ENCODE measurements at places on chromosomes 2 and 18.

GRCh38 chr2:41989501-41990180, 58.2 kb upstream of the PKDCC start:
- DNase-seq, result no peak

DNA sequence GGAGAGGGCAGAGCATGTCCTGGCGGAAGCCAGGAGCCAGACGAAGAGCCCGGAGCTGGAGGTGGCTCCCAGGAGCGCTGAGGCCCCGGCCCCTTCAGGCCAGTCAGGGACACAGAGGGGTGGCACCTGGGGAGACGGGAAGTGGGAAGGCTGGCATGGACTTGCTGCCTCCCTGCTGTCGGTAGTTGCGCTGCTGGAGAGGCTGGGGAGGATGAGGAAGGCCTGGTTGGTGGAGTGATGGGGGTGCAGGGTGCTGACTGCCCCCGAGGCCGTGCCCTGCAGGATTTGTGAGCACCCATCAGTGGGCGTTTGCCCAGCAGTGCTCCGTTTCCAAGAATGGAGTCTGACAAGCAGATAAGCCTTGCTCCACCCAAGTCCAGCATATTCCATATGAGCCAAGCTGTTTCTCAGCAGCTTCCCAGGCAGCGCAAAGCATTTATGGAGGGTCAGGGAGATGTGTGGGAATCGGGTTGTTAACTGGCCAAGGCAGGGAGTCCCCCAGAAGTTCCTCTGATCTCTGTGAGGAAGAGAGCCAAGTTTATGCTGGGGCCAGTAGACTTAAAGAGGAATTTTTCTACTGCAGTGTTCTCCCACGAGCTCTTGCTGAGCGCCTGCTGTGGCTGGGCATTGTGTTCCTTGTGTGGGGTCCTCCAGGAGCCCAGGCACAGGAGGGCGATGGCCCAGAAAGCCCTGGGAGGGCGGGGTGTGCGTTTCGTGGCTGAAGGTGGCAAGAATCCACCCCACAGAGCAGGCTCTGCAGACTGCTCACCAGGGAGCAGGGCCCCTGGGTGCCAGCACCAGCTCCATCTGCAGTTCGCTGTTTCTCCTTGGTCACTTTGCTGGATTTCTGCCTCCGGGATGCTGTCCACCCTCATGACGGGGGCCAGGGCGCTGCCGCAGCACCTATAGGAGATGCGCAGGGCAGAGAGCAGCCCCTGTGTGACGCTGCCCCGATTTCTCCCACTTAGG, 250.2 kb downstream of the ALPK2 start:
- DNase-seq, result no peak

DNA sequence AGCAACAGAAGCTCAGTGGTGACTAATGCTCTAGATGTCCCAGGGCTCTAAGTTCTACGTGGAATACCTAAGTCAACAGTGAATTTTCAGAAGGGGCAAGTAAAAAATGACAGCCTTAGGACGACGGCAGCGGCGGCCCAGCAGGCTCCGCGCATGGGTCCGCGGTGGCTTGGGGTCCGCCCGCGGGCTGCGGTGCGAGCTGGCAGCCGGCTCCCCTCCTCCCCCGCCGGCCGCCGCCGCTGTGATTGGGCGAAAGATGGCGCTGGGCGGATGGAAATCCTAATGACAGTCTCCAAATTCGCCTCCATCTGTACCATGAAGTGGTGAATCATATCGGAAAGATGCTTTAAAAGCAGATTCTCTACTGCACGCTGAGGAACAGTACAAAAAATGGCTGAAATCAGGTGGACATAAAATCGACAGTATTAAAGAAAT, 74.7 kb downstream of the HNRNPLL start:
- DNase-seq, result peak; percentile 53

GRCh38 chr2:37615804-37616676, 55.4 kb downstream of the CDC42EP3 start:
- DNase-seq, result no peak

- no peak for DNase-seq
Observed at GRCh38 chr2:162233197-162233596, 10.0 kb downstream of the FAP start.

DNA sequence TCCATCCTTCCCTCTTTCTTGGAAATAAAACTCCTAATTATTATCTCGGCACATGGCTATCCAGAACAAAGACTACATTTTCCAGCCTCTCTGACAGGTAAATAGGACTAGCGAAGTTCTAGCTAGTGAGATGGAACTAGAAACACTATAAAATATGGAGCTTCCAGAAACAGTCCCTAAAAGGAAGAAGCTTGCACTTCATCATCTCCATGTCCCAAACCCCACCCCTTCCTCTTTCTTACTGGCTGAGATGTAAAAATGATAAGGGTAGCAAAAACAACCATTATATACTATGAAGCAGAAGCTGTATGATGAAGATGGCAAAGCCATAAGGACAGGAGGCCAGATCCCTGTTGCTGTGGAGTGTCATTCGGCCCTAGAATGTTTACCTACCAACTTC, 11.7 kb upstream of the ACTR2 start:
- DNase-seq, result no peak

- DNase-seq, result peak; percentile 65
Observed at GRCh38 chr2:100752628-100753333, 67.2 kb upstream of the NPAS2 start.

DNA sequence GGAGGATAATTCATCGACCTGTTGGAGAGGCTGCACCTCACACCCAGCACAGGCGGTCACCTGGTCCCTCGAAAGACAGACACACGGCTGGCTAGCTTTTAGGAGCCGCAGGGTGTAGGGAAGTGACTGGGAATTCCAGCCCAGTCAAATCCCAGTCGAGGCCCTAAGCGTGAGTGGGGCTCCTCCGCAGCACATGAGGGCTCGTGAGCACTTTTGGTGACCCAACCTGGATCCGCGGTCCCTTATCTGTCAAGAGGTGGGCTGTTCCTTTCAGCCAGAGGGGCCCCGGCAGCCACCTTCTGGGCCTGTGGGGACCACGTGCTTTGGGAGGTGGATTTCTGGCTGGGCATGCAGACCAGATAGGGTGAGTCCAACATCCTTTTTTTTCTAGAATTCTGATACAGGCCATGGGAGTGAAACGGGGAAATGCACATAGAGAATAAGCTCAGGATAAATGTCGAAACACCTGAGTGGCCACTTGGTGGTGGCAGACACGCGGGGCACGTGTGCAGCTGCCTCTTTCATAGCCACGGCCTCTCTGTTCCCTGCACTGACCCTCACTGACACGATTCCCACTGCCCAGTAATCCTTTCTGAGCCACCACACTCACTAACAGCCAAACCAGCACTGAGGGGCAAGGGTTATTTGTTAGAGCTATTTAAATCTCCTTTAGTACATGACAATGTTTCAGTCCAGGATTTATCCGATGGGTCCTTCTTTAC, 148.4 kb upstream of the PXDN start:
- DNase-seq, result no peak

GRCh38 chr2:217604527-217605194, 398.1 kb downstream of the TNS1 start:
- DNase-seq, result no peak

DNA sequence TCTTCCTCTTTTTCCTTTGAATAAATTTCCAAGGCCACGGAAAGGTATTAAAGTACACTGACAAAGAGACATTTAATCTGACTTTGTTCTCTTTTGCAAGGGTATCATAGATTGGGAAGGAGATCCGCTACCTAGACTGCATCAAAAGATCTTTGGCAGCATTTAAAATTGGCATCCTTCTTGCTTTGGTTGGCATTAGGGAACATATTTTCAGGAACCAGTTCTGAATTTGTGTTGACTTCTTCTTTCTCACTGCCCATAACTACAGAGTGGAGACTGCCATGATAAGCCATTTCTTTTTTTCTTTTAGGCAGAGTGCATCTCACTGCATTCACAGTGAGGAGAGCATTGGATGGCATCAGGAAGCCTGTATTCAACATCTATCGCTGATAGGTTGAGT, 83.4 kb downstream of the DOCK10 start:
- no peak for DNase-seq

- peak; percentile 24 for DNase-seq
Observed at GRCh38 chr2:225177098-225177497, 134.8 kb upstream of the DOCK10 start.

DNA sequence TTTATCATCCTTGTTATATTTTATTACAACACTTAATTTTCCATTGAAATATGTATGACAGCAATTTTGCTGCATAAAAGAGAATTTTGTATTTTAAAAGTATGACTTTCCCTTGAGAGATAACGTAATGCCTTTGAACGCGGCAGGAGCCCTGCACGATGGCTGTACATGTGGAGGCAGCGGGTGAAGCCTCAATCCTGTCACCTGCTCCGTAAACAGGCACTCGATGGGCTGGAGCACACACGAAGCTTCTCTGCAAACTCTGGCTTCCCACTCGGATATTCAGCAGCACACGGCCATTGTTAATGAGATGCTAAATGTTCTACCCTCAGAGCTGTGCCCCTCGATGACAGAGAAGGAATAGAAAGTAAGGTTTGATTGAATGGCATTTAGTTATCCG, 184.4 kb downstream of the RTP5 start:
- no peak for DNase-seq

- DNase-seq, result no peak
Observed at GRCh38 chr2:120391911-120392665, 46.2 kb downstream of the INHBB start.

GRCh38 chr2:55518841-55519165, 715 bp upstream of the CFAP36 start:
- DNase-seq, result peak; percentile 32

DNA sequence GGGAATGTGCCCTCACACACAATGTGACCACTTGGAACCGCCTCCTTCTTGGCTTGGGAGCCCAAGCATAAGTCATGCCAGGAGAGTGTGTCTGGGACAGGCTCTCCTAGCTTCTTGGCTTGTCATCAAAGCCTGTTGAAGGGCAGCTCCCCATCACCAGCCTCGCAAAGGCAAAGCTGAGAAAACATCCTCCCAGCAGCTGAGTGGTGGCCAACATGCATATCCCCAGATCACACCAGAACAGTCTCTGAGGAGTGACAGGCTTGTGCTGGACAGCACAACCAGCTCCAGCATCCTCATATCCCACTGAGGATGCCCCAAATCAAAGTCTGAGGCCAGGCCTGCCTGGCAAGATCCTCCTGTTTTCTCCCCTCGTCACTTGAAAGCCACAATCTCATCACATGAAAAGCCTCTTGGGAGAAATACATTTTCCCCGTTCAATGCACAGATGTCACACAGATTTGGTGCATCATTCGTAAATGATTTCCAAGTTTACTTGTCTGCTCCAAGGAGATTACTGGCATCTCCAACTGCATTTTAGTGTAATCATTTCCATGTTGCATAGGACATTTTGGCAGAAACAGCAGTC, 269.3 kb downstream of the TTC32 start:
- no peak for DNase-seq

GRCh38 chr2:81658227-81658626, 1353.7 kb upstream of the LRRTM1 start:
- DNase-seq, result peak; percentile 76

DNA sequence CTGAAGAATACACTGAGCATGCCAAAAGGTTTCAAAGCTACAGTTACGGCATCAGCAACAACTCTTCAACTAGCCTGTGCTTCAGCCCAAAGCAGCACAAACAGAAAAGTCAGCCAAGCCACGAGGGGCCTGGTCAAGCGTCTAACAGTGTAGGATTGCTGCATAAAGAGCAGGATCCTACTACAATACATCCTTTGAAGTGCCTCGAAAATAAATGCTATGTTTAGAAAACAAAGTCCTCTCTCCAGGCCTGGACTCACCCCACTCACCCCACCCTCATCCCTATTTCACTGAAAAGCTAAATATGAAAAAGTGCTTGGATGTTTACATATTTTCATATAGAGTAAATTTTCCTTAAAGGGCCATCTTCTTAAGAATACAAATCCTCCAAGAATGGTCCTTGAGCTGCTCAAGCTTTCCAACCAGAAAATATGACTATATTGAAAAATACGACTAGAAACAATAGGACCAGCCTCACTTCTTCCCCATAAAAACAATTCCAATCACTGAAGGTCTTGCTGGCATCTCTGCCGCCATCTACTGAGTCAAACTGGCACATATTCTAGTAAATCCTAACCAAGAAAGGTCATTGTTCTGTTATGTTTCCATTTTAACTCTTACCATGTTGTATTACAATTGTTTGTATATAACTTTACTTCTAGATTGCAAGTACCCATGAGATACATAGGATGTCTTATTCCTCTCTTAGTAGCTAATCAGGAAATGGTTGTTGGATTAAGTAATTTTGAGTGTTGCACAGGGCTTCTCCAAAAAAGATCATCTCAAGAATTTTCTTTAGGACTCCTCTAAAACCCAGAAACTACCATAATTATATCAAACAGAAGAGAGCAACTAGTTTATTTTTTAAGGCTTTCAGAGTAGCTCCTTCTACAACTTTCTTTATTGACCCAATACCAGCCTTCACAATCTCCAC, 63.6 kb downstream of the CLHC1 start:
- DNase-seq, result peak; percentile 79

- no peak for DNase-seq
Observed at GRCh38 chr2:2871480-2872308, 505.9 kb downstream of the EIPR1 start.

GRCh38 chr2:239734436-239735005, 290.6 kb downstream of the NDUFA10 start:
- DNase-seq, result no peak

DNA sequence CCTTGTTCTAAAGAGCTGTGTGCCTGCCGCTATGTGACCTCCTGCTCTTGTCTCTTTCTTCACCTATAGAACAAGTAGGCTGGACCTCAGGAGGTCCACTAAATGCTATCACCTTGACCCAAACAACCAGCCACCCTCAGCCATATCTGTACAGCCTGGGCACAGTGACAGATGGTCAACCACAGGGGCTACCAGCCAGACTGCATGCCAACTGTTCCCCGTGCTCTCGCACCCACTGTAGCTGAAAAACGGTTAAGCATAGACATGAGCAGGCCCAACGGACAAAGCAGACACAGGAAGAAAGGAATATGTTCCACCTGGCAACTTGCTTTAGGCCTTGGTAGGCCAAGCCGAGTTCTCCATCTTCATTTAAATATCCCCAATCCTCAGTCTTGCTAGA, 43.2 kb upstream of the ACAA2 start:
- DNase-seq, result no peak

- peak; percentile 47 for DNase-seq
Observed at GRCh38 chr2:181104512-181105115, 124.2 kb downstream of the UBE2E3 start.

DNA sequence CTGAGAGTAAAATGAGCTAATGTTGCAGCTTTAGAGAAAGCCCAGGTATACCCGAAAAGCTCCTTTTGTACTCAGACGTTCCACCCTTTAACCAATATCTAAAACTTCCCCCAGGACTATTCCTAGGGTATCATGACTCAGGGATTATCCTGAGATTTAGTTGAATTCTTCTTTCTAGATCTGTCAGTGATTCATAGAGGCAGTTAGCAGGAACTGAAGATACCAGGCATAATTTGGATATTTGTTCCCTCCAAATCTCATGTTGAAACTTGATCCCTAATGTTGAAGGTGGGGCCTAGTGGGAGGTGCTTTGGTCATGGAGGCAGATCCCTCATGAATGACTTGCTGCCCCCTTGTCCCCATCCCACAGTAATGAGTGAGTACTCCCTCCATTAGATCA, 161.2 kb upstream of the LRP1B start:
- DNase-seq, result no peak

GRCh38 chr2:25707927-25708590, 34.7 kb upstream of the DTNB start:
- DNase-seq, result no peak
